GM19239 (cell line): ENCODE measurements at places on chromosomes 6 and 20.

DNA sequence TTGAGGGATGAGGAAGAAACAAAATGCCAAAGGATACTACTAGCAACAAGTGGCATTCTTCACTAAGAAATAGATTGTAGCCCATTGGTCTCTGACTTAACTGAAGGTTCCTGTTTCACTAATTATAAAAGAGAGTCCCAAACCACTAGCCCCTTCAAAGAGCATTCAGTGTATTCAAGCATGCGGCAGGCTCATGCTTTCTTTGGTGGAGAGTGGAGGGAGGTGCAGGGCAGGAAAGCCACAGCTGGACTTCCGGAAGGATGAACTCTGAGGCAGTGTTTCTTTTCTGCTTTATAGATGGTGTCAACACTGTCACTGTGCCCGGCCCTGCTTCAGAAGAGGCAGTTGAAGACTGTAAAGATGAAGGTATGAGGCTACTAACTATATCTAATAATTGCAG, 636.1 kb downstream of the KIF16B start:
- peak; percentile 19 for DNase-seq

DNA sequence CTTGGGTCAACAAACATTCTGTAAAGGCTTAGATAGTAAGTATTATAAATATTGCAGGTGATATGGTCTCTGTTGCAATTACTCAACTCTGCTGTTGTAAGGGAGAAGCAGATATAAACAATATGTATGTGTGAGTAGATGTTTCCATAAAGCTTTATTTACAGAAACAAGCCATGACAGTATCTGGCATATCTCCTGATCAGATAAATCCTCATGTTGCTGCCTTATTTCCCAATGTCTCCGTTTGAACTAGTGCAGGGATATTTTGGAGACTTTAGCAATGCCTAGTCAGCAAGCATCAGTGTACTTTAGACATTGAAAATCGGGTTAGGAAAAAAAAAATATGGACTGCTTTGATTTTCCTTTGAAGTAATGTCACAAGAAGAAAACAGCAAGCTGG, 96.1 kb downstream of the LAMA2 start:
- no peak for DNase-seq

- DNase-seq, result no peak
Observed at GRCh38 chr20:16575390-16576140, 2.3 kb upstream of the KIF16B start.

DNA sequence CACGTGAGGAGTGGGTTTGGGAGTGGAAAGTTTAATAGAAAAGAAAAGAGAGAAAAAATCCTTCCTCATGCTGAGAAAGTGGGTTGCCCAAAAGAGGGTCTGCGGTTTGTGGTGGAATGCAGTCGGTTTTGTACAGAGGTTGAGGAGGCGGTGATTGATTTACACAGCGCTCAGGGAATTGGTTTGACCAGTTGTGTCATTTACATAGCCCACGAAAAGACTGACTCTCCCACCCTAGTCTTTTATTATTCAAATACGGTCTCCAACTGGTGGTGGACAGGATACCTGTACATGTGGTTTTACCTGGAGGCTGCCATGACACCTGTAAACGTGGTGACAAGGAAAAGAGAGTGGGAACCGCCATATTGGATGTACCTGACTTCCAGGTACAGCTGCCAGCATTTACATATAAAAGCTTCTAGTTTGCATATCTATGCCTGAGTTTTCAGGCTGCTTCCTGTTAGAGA, 42.1 kb downstream of the HLA-DPB1 start:
- no peak for DNase-seq

DNA sequence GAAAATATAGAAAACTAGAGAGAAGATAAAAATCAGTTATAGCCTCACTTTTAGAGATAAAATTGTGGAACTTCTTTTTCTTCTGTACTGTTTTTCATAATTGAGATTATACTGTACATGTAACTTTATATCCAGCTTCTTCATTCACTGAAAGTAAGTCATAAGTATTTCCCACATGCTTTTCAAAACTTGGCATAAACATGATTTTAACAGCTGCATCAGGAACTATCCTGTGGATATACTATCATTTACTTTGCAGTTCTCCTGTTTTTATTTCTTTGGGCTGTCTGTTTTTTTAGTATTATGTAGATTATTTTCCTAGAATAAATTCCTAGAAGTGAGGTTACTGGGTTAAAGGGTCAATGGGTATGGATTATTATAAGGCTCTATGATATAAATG, 14.8 kb downstream of the DSTN start:
- DNase-seq, result no peak

GRCh38 chr6:99276747-99277146, 72.7 kb downstream of the FAXC start:
- no peak for DNase-seq

DNA sequence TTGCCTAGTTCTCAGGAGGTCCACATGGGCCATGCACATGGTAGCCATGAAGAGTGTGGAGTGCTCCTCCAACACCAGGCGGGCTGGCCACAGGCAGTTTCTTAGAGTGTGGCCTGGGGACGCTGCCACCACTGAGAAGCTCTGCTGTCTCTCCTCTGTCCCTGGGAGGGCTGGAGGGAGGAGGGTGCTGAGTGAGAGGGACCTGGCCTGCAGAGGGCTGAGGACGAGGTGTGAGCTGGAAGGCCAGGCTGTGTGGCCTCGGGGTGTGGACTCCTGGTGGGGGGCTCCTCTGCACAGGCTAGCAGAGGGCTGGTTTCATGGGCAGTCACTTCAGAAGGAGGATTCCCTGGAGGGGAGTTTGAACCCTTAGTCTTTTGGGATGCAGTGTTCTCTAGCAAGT, 39.7 kb downstream of the SYNJ2 start:
- no peak for DNase-seq

- DNase-seq, result no peak
Observed at GRCh38 chr20:34559311-34560140, 1.0 kb downstream of the MAP1LC3A start.

DNA sequence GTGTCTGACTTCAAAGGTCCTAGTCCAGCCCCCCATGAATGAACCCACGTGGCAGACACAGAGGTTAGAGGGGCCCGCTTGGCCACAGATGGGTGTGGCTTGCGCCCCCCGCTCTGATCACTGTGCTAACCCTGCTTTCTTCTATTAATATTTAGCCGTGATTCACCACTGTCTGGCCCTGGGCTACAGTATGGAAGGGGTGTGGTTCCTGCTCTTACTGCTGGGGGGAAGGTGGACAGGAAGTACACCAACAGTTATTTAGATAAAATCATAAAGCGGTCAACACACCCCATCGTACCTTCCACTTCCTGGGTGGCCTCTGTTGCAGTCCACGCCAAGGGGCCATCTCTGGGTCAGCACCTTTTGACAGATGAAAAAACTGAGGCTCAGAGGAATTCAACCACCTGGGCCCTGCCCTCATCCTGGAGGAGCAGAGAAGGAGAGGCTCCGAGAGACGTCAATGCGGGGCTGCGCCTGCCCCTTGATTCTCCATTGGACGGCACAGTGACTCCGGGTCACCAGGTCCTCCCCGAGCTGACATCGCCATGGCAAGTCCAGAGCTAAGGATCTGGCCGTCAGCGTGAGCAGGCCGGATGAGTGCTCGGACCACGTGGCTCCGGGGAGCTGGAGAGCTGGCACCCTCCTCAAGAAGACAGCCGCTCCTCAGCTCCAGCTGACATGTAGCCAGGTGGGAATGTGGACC, 206.3 kb downstream of the PREX1 start:
- no peak for DNase-seq

- no peak for DNase-seq
Observed at GRCh38 chr20:32976746-32977145, 27.5 kb downstream of the SUN5 start.

DNA sequence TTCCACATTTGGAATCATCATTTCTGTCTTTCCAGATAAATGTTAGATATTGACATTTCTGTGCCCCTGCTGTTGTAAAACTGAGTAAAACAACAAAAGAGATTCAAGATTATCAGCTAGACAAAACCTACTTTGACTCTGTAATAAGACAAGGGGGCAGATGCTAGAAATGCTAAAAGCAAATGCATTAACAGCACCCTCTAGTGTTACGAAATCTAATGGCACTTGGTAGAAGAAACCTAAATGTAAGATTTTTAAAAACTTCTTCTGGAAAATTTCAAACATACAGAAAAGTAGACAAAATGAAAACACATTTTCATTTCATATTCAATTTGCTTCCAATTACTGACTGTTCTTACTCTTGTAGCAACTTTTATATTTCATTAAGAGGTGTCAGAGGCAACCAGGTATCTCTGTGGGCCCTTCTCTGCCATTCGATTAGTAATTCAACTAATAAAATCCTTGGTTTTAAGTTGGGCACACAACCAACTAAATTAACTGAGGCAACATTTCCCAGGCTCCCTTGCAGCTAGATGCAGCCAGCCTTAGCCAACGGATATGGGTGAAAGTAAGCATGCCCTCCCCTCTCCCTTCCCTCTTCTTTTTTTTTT, 45.0 kb downstream of the SLC23A2 start:
- peak; percentile 27 for DNase-seq

- DNase-seq, result no peak
Observed at GRCh38 chr6:97040355-97040860, 115.9 kb downstream of the KLHL32 start.

- DNase-seq, result peak; percentile 42
Observed at GRCh38 chr6:138588805-138589434, 89.6 kb upstream of the NHSL1 start.

- DNase-seq, result no peak
Observed at GRCh38 chr6:67127041-67127440, 1420.0 kb upstream of the EYS start.

- no peak for DNase-seq
Observed at GRCh38 chr20:24257171-24257570, 212.3 kb upstream of the SYNDIG1 start.

DNA sequence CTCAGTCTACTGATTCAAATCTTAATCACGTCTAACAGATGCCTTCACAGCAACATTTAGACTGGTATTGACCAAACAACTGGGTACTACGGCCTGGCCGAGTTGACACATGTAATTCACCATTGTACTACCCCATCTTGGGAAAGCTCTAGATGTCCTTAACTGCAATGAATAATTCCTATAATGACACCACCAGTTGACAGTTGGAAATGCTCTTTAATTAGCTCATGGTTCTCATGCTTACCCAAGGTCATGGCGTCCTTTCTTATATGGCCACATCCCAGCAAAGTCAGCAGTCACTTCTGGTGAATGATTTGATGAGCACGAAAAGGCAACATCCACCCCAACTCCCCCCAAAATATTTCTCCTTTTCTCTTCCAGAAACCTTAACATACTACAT, 150.9 kb downstream of the MYLK4 start:
- DNase-seq, result no peak

DNA sequence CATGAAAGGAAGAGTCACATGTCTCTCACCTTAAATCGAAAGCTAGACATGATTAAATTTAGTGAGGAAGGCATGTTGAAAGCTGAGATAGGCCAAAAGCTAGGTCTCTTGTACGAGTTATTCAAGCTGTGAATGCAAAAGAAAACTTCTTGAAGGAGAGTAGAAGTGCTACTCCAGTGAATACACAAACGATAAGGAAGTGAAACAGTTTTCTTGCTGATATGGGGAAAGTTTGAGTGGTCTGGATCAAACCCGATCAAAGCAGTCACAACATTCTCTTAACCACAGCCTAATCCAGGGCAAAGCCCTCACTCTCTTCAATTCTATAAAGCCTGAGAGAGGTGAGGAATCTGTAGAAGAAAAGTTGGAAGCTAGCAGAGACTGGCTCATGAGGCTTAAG, 1.9 kb upstream of the TPD52L1 start:
- DNase-seq, result no peak

GRCh38 chr6:169098116-169098515, 155.5 kb downstream of the THBS2 start:
- DNase-seq, result no peak

GRCh38 chr20:49477200-49477599, 5.3 kb downstream of the KCNB1 start:
- no peak for DNase-seq

GRCh38 chr20:50536333-50536732, 26.1 kb downstream of the PTPN1 start:
- no peak for DNase-seq

DNA sequence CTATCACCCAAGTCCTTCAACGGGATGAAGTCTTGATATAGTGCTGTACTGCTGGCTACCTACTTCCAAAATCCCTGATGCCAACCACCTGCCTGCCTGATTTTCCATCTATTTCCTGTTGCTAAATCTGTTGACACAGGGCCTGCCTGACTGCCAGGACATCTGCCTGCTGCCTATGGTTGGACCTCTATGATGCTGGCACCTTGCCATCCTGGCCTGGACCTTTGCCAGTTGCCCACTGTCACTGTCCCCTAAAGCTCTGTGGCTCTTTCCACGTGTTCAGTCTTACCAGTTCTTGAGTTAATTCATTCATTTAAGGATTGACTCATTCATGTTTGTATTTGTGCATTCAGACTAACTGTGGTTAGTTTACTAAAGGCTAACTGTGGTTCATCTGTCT, 9.2 kb upstream of the RGS17 start:
- no peak for DNase-seq

- DNase-seq, result no peak
Observed at GRCh38 chr6:118632359-118632758, 19.0 kb downstream of the CEP85L start.

- DNase-seq, result no peak
Observed at GRCh38 chr6:159483259-159483658, 209.8 kb downstream of the SOD2 start.

DNA sequence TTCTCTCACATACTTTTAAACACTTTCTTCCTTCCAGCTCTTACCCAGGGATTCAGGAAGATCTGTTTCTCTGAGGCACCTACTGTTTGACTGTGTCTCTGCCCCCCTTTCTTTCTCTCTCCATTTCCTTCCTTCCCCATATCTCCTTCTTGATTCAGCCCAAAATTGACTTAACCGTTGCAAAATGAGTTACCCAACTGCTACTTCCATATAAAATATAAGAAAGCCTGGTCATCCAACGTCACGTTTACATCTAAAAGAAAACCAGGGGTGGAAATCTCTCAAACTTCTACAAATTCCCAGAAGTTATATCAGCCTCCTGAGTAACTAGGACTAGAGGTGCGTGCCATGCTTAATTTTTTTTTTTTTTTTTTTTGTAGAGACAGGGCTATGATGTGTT, 95.2 kb upstream of the INSM1 start:
- DNase-seq, result no peak

- DNase-seq, result no peak
Observed at GRCh38 chr6:135231469-135231844, 50.3 kb downstream of the MYB start.

DNA sequence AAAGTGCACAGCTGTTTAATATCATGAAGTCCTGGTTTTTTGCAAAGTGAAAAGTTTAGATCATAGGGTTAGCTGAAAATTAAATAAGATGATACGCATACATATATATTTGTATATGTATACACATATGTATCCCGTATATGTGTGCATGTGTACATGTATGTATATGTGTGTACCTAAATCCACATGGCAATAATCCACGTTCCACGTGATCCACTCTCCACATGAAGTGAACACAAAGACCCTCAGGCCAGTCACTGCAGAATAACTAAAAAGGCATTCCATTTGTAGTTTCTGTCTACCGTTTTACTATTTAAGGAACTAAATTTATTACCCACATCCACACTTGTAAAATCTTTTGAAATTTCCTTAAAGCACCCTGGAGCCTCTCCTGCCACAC, 294.9 kb downstream of the FOXA2 start:
- DNase-seq, result no peak
